NCI-H2107 (cell line): ENCODE measurements at places on chromosomes 4 and X.
A peak's percentile ranks its signal among the peaks of the same experiment; 100 is the strongest.

- DNase-seq: no peak
Measured at GRCh38 chrX:129704491-129704890, 34.3 kb upstream of the XPNPEP2 start.

- DNase-seq: no peak
Measured at GRCh38 chrX:47574076-47574546, 8.1 kb upstream of the TIMP1 start.

DNA sequence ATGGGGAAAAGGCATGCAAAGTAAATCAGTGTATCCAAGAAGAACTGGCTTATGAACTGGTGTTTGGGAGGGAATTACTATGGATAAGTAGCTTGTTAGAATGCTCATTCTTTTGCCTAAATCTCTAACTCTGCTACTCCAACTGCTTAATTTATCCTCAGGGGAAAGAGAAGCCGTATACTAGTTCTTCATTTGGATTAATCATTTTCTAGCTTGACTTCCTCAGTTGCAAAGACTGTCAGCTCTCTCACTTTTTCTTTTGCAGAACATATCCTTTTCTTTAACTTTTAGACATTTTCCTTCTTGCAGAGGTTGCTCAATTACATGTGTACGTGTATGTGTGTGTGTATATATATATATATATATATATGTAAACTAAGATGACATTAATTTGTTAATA lies 21.9 kb downstream of the GPRIN3 start:
- DNase-seq: no peak

- peak; percentile 22 for DNase-seq
Measured at GRCh38 chrX:115499112-115499805, 61.7 kb upstream of the PLS3 start.

DNA sequence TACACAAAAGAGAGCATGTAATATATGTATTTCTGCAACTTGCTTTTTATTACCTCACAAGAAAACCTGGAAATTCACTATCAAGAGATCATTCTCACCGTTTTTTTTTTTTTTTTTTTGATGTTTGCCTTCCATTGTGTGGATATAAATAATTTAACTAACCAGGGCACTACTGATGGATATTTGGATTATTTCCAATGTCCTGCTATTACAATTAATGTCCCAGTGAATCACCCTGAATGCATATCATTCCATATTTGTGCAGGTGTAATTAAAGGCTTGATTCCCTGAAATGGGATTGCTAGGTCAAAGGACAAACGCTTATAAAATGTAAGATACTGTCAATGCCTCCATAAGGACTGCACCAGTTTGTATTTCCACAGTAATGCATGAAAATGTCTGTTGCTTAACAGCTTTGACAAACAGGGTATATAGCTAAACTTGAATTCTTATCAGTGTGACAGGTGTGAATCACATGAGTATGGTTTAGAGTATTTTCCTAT lies 87.8 kb downstream of the NCAPG start:
- no peak for DNase-seq

- peak; percentile 10 for DNase-seq
Measured at GRCh38 chr4:110005461-110006056, 92.9 kb downstream of the EGF start.

GRCh38 chr4:100420571-100420970 lies 97.3 kb downstream of the EMCN start:
- DNase-seq: no peak

DNA sequence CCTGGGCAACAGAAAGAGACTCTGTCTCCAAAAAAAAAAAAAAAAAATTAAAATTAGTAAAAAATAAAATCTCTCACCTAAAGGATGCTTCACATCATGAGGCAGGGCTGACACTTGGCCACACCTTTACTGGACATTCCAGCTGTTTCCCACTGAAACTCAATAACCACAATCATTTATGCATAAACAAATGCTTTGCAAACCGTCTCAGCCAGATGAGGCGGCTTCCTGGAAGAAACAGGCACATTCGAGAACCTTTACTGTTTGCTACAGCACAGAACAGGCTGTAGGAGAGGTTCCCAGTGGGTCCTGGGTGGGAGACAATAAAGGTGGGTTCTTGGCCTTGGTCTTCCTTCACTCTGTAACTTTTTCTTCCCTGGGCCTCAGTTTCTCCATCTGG lies 10.9 kb upstream of the TBC1D14 start:
- DNase-seq: no peak

- DNase-seq: no peak
Measured at GRCh38 chr4:89193843-89194242, 82.5 kb downstream of the TIGD2 start.

GRCh38 chr4:15004739-15005301 lies 2.5 kb downstream of the CPEB2 start:
- no peak for DNase-seq

GRCh38 chr4:19497705-19498104 lies 754.0 kb upstream of the SLIT2 start:
- no peak for DNase-seq
